ENCODE measurements at places on chromosomes 3 and 15.
A peak's percentile ranks its signal among the peaks of the same experiment; 100 is the strongest.

GRCh38 chr3:141287326-141287725, 55.7 kb downstream of the PXYLP1 start:
- no peak for DNase-seq

GRCh38 chr3:21691036-21691435, 60.0 kb downstream of the ZNF385D start:
- no peak for DNase-seq

GRCh38 chr3:48798998-48799397, 48.7 kb downstream of the PRKAR2A start:
- DNase-seq = no peak

DNA sequence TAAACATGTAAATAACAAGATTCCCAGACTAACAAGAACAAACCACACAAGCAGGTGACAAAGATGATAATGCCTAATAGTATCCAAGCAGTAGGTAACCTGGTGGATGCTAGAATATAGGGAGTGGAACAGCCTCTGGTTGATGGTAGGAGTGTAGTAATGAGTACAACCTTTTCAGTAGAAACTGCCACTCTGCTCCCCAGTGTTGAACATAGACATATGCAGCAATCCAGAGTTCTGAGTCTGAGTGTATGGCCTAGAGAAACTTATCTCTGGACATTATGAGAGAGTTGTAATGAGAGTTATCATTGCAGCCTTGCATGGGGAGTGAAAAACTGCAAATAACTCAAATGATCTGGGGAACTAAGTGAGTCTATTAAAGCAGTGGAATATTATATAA, 76.1 kb upstream of the ACAD9 start:
- DNase-seq = no peak

DNA sequence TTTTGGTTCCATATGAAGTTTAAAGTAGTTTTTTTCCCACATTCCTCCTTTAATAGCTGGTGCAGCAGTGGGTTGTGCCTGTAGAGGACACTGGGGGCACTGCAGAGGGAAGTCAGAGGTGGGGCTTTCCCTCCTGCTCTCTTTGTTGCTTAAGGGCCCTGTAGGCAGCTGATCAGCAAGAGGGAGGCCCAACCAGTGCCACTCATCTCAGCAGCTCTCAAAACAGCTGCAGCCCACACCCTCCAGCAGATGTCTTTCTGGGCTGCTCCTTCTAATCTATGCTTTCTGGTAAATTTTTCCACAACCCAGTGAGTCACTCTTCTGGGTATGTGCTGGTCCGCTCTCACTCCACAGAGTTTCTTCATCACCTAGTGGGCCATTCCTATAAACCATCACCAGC, 263.8 kb downstream of the FEZF2 start:
- no peak for DNase-seq

DNA sequence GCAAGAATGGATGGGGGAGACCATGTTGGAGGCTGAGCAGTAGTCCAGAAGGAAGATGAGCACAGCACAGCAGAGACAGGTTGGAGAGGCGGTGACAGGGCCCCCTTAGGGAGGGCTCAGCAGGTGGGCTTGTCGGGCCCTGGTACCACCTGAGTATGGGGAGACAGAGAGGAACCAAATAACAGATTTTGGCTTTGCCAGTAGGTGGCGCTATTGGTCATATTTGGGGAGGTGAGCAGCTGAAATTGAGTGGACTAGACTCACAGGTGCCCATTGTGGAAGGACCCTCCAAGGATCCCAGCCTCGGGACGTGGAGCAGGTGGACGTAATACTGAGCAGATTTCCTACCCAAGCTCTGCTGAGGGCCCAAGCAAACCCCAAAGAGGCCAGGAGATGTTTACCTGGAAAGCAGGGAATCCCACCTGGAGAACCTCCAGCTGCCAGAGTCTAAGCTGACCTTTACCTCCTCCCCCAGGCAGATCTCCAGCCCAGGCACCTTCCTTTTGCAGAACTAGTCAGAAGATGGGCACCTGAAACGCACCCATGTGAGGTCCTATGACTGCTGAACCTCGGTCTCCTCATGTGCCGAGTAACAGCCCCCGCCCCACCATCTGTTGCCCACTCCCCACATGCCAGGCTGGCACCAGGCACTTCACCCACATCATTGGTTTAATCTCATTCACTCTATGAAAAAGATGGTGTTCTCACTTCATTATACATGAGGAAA, 24.6 kb upstream of the CORO2B start:
- peak; percentile 93 for DNase-seq

GRCh38 chr3:62670351-62670750, 204.9 kb downstream of the CADPS start:
- no peak for DNase-seq

DNA sequence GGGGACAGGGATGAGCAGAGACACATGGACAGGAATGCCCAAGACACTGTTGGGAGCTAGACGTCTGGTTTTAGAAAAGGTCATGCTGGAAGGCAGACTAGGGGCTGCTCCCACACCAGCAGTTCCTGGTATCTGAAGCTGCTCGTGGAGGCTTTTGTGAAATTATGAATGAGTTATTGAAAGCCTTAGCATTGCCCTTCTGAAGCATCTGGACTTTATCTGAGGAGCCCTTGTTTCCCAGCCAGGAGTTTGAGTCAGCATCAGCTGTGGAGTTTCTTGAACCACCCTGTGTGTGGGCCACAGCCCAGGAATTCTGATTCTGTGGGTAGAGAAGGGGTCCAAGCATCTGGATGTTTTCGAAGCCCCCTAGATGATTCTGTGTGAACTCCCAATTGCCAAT, 258.7 kb downstream of the SLCO3A1 start:
- DNase-seq = no peak

DNA sequence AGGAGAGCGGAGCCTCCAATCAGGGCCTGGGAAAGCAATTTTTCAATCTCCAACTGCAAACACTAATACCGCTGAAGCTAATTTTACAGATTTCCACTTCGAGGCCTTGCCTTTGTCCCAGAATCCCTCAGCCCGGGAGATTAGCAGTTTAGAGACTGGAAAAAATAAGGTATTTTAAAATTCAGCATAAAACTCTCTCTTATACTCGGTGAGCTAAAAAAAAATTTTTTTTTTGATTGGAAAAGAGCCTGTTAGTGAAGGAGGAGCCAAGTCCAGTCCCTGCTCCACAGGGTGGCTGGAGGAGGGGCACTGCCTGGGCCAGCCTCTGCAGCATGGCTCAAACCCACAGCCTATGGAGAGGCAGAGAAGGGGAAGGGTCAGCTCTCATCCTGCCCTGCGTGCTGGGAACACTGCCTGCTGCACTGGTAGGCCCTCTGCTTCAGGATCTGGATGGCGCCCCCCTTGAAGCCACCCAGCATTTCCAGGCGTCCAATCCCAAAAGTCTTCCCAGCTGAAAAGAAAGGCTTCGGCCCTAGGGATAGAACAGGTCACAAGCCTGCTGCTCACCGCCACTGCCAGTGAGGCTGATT, 48.9 kb downstream of the CACNA2D2 start:
- no peak for DNase-seq

DNA sequence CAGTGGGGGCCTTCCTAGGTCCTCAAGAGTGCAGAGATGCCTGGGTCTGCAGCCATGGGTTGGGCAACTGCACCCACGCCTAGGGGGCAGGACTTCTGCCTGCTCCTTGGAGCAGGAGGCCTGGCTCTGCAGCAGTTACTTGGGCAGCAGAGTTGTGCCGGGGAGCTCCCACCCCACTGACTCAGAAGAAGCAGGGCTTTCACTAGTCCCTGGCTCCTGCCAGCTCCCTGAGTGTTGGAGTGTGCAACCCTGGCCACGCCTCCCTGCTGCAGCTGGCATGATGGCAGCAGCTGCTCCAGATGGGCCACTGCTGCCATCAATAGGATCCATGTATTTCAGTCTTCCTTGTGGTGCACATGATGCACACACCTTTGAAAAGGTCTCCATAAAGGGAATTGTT, 40.6 kb upstream of the KCNH8 start:
- DNase-seq = no peak

GRCh38 chr3:4772171-4772804, 206.9 kb upstream of the BHLHE40 start:
- DNase-seq = no peak

DNA sequence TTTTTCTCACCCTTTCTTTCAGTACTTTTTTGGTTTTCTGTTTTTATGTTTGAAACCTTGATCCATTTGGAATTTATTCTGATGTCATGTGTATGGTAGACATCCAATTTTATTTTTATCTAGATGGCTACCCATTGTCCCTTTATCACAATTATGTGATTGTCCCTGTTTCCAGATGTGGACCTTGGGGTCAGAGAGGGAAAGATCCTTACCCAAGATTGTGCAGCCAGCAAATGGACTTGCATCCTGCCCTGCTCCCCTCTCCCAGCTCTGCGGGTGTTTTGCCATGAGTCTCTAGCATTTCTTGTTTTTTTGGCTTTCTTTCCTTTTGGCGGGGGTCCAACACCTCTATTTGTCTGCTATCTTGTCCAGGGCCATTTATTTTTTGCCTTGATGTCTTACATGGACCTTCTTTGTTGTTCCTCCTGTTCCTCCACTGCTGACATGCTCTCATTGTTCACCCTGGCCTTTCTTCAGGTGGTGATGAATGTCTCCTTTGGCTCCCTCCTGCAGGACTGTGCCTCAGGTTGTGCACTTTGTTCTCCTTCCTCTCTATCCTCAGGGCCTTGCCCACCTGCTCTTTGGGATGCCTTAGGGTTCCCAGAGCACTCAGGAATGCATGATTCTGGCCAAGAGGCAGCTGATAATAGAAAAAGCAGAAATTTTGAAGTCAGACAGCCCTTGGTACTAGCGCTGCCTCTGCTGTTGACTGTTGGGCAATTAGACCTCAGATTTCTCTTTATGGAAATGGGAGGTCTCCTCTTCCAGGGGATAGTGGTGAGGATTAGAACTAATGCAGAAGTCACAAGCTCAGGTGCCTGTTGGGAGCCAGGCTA, 84.3 kb downstream of the EEFSEC start:
- DNase-seq = no peak

DNA sequence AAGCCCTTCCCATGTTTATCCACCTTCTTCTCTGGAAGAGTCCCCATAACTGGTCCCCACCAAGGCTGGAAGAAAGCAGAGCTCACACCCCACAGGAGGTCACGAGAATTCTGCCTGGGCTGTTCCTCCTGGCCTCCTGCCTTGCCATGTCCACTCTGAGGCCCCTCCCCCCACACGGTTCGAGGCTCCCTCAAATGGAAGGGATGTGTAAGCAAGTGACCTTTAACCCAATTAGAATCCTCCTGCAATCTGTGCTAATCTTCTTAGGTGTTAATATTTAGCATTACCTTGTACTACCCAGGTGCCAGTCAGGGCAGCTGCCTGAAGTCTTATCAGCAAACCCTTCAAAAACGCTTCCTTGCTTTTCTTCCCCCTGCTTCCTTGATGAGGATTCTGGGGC, 32.4 kb upstream of the DYNC1LI1 start:
- DNase-seq = no peak

DNA sequence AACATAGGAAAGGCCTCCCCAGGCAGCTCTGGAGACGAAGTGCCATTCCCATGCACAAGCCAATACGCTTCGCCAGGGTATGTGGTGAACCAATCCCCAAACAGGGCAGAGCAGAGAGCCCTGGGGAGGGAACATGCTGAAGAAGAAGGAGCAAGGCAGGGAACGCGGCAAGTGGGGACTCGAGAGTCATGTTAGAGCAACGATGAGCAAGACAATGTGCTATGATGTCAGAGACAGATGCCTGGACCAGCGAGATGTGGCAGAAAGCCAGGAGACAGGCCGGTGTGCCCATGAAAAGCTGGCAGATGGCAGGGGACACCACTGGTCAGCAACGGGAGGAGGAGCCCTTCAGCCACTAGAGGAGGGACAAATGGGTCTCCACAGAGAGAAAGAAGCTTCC, 39.6 kb downstream of the NIPA2 start:
- no peak for DNase-seq

GRCh38 chr3:87621667-87622066, 345.3 kb upstream of the POU1F1 start:
- DNase-seq = no peak

DNA sequence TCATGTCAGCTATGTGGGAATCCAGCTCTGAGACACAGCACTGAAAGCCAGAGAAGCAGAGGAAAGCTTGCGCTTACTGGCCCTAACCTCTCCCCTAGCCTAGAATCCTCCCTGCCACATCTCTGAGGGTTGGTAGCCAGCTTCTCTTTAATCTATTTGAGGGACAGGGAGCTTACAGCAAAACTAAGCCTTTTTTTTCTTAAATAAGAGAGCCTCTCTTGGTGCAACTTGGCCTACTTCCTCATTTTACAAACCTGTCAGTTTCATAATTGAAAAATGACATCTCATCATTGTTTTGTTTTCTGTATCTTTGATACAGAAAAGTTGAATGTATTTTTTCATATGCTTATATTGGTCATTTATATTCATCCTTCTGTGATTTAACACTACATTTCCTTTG, 193.9 kb downstream of the ZNF621 start:
- peak; percentile 79 for DNase-seq

GRCh38 chr3:134798681-134799311, 3.7 kb downstream of the EPHB1 start:
- no peak for DNase-seq

- DNase-seq = no peak
Observed at GRCh38 chr3:159174715-159175692, 373.1 kb downstream of the MFSD1 start.

DNA sequence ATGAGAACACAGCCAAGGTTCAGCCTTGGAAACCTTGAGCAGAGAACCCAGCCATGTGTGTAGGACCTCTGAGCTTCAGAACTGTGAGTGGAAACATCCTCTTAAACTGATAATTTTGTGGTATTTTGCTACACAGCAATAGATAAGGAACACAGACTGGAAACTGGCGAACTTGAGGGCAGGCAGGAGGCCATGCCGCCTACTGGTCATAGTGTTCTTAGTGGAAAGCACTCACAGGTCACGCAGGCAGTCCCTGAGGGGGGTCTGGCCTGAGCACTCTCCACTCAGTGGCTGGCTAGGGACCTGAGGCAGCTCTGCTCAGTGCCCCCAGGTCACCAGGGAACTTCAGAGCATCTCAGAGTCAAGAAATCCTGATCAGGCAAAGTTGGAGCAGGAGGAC, 9.7 kb upstream of the XIRP1 start:
- no peak for DNase-seq

DNA sequence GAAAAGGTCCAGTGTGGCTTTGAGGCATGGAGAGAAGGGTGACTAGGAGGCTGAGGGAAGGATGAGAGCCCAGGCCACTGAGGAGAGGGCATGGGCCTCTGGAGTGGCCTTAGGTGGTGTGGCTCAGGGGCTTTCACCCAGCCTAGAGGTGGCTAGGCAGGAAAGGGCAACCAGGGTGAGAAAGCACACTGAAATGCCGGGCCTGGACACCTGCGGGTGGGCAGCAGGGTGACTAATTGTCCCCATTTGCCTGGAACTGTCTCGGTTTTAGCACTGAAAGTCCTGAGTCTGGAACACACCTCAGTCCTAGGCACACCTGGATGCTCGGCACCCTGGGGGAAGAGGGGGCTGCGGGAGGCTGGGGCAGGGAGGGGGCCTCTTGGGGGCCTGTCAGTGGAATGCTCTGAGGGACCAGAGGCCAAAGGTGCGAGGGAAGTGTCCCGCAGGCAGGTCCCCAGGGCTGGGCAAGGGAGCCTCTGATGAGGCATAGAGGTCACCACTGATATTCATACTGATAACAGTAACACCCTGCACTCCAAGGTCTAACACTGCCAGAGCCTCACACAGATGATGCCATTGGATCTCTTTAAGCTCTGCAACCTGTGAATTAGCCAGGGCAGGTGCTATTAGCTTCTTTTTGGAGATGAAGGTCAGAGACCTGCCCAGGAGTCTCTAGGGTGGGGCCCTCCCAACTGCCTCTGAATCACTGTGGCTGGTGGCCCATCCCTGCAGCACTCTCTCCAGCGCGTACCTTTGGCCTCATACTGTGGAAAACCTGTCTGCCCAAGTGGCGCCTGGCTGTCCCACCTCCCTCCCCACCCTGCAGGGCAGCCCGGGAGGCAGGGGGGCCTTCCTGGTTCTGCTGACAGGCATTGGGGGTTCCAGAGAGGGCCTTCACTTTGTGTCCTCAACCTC, 3.0 kb upstream of the PHGR1 start:
- no peak for DNase-seq

- no peak for DNase-seq
Observed at GRCh38 chr15:76233921-76234320, 77.3 kb downstream of the ETFA start.

Measured in Karpas-422 (cell line).